Esophagus muscularis mucosa (tissue), 4 donors: ENCODE measurements at places on chromosomes 12 and 14. TPM values are rescaled to one million over a fixed set of nuclear protein-coding genes. Genes with fewer than 3 reads are reported as not detected.
A peak's percentile ranks its signal among the peaks of the same experiment; 100 is the strongest.

DNA sequence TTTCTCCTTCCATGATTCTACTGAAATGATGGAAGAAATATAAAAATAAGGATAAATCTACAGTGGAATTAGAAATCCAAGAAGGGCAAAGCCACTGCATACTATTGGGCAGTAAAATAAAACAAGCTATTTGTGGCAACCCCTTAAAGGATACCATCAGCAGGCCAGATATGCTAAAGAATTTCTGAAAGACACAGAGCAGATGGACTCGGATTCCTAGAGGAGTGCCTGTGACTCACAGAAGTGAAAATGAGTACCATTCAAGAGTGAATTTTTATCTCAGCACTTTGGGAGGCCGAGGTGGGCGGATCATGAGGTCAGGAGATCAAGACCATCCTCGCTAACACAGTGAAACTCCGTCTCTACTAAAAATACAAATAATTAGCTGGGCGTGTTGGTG lies 318.1 kb downstream of the LRIG3 start:
- DNase-seq = no peak
- H3K4me1 ChIP-seq = no peaks in the 10 kb centered on the region
- no peak overlapping the region for H3K4me3 ChIP-seq
- H3K36me3 ChIP-seq = no peaks in the 10 kb centered on the region
- no peaks in the 10 kb centered on the region for H3K27me3 ChIP-seq
- no peak overlapping the region for H3K27ac ChIP-seq

The TROAP gene
- not detected for total RNA-seq

DNA sequence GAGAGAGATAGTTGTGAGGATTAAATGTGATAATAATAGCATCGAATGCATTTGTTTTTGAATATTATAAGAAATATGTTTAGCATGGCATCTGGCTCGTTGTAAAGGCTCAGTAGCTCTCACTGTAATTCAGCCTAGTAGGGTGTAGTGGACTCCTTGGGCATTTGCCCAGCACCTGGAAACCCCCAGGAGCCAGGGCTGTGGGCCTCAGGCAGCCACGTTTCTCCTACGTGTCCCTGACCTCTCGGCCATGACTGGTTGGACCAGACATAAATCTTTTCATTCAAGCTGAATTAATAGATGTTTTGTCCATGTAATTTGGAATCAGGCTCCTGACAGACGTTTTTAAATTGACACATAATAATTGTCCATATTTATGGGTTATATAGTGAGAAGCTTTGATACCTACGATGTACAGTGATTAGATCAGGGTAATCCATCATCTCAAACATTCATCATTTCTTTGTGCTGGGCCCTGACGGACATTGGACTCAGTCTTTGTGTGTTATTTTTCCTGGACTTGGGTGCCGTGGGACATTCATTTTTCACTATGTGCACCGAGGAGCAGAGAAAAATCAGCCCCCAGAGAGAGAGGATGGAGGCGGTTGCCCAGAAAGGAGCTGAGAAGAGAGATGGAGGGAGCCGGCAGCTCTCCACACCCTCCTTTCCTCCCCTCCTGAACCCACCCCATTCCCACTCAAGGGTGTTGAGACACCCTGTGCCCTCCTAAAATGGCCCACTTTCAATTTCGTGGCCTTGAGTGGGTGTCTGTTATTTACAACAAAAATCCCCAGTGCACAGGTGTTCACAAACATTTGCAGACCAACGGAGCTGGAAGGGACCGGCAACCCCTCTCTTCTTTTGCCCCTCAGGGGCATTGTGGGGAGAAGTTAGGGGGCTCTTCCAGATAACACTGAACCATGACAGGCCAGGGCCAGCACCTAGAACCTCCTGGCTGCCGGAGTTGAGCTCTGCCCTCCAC lies 296.4 kb downstream of the DPF3 start:
- no peak overlapping the region for H3K4me3 ChIP-seq
- H3K27me3 ChIP-seq = no peaks in the 10 kb centered on the region
- no peak for DNase-seq
- H3K27ac ChIP-seq = no peak overlapping the region

DNA sequence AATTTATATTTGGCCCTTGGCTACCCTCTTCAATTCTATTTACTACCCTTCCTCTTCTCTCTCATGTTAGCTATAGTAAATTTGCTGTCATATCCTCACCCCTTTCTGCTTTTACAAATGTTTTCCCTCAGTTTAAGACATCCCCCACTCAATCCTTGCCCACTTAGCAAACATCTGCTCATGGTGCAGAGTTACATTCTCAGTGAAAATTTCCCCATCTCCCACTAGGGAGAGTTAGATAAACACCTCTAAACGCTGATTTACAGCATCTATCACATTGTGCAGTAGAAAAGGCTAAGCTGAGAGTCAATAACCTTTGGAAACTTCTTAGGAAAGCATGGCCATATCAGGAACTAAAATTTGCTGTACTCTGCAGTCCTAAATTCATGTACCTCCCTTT lies 69.0 kb downstream of the DENND5B start:
- H3K27me3 ChIP-seq = no peaks in the 10 kb centered on the region
- DNase-seq = no peak
- peaks cover 44% of the 10 kb centered on the region for H3K4me1 ChIP-seq

The PRB2 gene
- not detected for total RNA-seq

The DPF3 gene
- 0.78 TPM for total RNA-seq

The TOMM20L gene
- total RNA-seq = not detected

The CEBPE gene
- total RNA-seq = not detected

The TMEM30B gene
- total RNA-seq = 3.9 TPM

- DNase-seq = peak; percentile 68
- H3K4me3 ChIP-seq = no peak overlapping the region
- H3K27me3 ChIP-seq = no peaks in the 10 kb centered on the region
- H3K27ac ChIP-seq = peak overlapping the region; percentile 6
- peaks cover 15% of the 10 kb centered on the region for H3K4me1 ChIP-seq
Measured at GRCh38 chr12:123984903-123985302, 11.9 kb downstream of the ZNF664 start.

- H3K4me3 ChIP-seq = no peak overlapping the region
- no peak for DNase-seq
- H3K36me3 ChIP-seq = no peaks in the 10 kb centered on the region
- H3K27me3 ChIP-seq = no peaks in the 10 kb centered on the region
- H3K4me1 ChIP-seq = no peaks in the 10 kb centered on the region
- H3K27ac ChIP-seq = no peak overlapping the region
Measured at GRCh38 chr12:43436597-43436996, 115.4 kb downstream of the ADAMTS20 start.

The A2M gene
- 410 TPM for total RNA-seq

GRCh38 chr14:71725922-71726579 lies 206.2 kb upstream of the RGS6 start:
- H3K36me3 ChIP-seq = peaks cover 28% of the 10 kb centered on the region
- H3K4me1 ChIP-seq = peaks cover 12% of the 10 kb centered on the region
- DNase-seq = no peak
- H3K4me3 ChIP-seq = no peak overlapping the region
- H3K27me3 ChIP-seq = no peaks in the 10 kb centered on the region

The GALNT9 gene
- total RNA-seq = 0.42 TPM

The TAS2R7 gene
- total RNA-seq = not detected

- no peak overlapping the region for H3K27ac ChIP-seq
- H3K27me3 ChIP-seq = no peaks in the 10 kb centered on the region
- H3K36me3 ChIP-seq = peaks cover 30% of the 10 kb centered on the region
- H3K4me1 ChIP-seq = no peaks in the 10 kb centered on the region
- no peak overlapping the region for H3K4me3 ChIP-seq
Measured at GRCh38 chr12:49487605-49488004, 51.2 kb upstream of the KCNH3 start.

The ALDH2 gene
- total RNA-seq = 224 TPM

- H3K4me3 ChIP-seq = no peak overlapping the region
- peaks cover 16% of the 10 kb centered on the region for H3K4me1 ChIP-seq
- H3K27ac ChIP-seq = no peak overlapping the region
- DNase-seq = peak; percentile 47
- peaks cover 19% of the 10 kb centered on the region for H3K27me3 ChIP-seq
Measured at GRCh38 chr12:3536096-3536875, 45.3 kb downstream of the PRMT8 start.

The HSP90AA1 gene
- 441 TPM for total RNA-seq

- H3K27me3 ChIP-seq = no peaks in the 10 kb centered on the region
- no peak for DNase-seq
- H3K4me1 ChIP-seq = no peaks in the 10 kb centered on the region
- H3K27ac ChIP-seq = no peak overlapping the region
Measured at GRCh38 chr14:54138024-54138353, 181.4 kb upstream of the BMP4 start.

GRCh38 chr12:58372298-58372697 lies 430.9 kb downstream of the ATP23 start:
- H3K4me1 ChIP-seq = no peaks in the 10 kb centered on the region
- no peak overlapping the region for H3K27ac ChIP-seq
